ENCODE measurements at places on chromosomes 3 and 15. TPM values are rescaled to one million over a fixed set of nuclear protein-coding genes. Genes with fewer than 3 reads are reported as not detected.

GRCh38 chr3:5309171-5309570, 121.7 kb downstream of the EDEM1 start:
- no peak overlapping the region for H3K4me3 ChIP-seq
- no peak overlapping the region for H3K27ac ChIP-seq
- DNase-seq, result no peak
- no peaks in the 10 kb centered on the region for H3K36me3 ChIP-seq
- H3K4me1 ChIP-seq, result no peaks in the 10 kb centered on the region
- H3K27me3 ChIP-seq, result no peaks in the 10 kb centered on the region

DNA sequence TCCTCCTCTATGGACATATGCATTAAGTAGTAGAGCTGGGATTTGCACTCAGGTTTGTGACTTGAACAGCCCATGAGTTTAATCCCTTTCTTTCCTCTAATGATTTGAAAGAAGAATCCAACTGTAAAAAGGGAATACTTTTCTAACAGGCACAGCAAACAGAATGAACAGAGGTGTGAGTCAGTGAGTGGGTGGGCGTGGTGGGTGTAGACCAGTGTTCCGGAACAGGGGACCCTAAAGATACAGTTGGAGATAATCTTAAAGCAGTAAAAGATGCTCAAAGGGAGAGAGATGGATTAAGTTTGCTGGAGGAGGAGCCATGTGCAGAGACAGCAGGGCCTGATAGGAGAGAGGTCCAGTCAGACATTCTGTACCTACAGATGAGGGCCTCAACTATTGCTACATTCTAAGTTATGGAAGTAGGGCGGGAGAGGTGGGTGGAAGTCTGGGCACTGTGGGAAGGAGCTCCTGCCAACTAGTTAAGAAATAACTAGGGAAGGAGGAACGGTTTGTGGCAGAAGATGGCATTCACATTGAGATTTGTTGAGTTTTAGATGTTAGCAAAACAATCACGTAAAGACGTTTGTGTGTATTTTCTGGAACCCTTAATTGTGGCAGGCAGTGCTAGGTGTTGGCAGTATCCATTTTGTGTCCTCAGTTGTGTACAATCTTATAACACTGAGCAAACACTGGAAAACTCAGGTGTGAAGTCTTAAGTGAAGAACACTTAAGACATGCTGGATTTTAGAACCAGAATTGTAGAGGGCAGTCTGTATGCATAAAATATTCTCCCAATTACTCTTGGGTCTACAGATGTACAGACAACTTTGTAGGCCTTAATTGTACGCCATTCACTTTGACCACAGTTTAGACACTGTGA, 511.0 kb downstream of the GRM7 start:
- no peak overlapping the region for H3K4me3 ChIP-seq
- no peak for DNase-seq
- no peak overlapping the region for H3K27ac ChIP-seq
- H3K27me3 ChIP-seq, result no peaks in the 10 kb centered on the region

DNA sequence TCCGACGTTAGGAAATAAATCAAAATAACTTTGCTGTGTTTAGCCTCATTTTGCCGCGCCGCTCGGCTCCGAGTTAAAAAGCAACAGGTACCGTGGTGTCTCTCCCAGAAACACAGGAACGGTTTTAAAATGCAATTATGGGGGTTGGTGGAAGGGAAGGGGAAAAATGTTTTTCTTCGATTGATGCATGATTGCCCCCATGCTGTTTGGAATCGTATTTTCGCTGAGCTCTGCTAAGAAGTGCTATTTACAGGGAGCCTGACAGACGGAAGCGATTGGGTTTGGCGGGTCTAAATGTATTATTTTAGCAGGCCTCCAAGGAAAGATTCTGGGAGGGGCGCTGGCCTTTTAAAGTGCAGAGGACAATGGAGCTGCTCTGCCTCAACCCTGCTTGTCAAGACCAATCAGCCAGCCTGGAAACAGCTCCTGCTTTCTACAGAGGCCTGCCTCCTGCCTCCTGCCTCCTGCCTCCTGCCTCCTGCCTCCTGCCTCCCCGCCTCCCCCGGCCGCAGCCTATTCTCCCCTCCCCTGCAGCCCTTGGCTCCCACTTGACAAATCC, 156.7 kb upstream of the TLE3 start:
- no peaks in the 10 kb centered on the region for H3K36me3 ChIP-seq
- H3K4me1 ChIP-seq, result no peaks in the 10 kb centered on the region
- no peak overlapping the region for H3K4me3 ChIP-seq
- DNase-seq, result no peak
- H3K27ac ChIP-seq, result no peak overlapping the region

GRCh38 chr15:43792761-43793476, 799 bp downstream of the SERF2 start:
- H3K4me3 ChIP-seq, result peak overlapping the region; percentile 99
- peaks cover 18% of the 10 kb centered on the region for H3K4me1 ChIP-seq
- no peaks in the 10 kb centered on the region for H3K27me3 ChIP-seq
- H3K36me3 ChIP-seq, result peaks cover 49% of the 10 kb centered on the region
- no peak overlapping the region for H3K27ac ChIP-seq

DNA sequence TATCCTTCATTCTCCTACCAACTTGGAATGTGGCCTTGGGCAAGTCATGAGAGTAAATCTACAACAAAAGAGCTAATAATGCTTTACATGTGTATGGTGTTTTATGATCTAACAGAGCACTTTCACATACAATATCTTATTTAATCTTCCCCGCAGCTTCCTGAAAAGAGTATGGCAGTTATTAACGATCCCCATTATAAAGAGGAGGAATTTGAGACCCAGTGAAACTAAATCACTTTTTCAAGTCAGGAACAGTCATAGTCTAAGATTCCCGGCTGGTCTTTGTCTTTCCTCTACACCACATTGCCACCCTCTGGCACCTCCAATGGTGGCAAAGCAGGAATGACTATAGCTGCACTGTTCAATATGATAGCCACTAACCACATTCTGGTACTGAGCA, 69.7 kb upstream of the CMSS1 start:
- no peaks in the 10 kb centered on the region for H3K27me3 ChIP-seq
- no peak overlapping the region for H3K4me3 ChIP-seq
- H3K4me1 ChIP-seq, result no peaks in the 10 kb centered on the region
- H3K27ac ChIP-seq, result no peak overlapping the region

Gene SENP2
- 90.1 TPM for total RNA-seq

Gene MYEF2
- 85.2 TPM for total RNA-seq

Gene NANOGP8
- 91.5 TPM for total RNA-seq

Gene GHSR
- not detected for total RNA-seq

Data from H9 (cell line).